Psoas muscle (tissue), 8 donors: ENCODE measurements at places on chromosomes 2 and 18. TPM values are rescaled to one million over a fixed set of nuclear protein-coding genes. Genes with fewer than 3 reads are reported as not detected.

DNA sequence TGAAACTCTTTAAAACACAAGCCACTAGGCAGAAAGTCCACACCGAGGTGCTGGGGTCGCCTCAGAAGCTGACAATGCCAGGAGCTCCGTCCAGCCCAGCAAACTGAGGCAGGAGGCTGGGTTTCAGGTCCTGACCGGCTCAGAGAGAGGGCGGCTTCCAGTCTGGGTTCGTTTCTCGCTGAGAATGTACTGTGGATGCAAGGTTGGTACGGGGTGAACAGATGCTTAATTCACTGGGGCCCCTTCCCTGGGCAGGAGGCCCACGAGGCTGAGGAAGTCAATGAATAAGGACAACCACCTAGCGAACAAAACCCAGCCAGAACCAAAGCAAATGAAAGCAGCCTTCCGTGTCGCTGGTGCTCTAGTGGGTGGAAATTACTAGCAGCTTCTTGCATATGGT, 142.0 kb downstream of the RTP5 start:
- DNase-seq, result no peak
- H3K4me3 ChIP-seq, result no peak overlapping the region
- H3K36me3 ChIP-seq, result no peaks in the 10 kb centered on the region
- H3K27ac ChIP-seq, result no peak overlapping the region
- no peaks in the 10 kb centered on the region for H3K27me3 ChIP-seq
- H3K4me1 ChIP-seq, result no peaks in the 10 kb centered on the region

GRCh38 chr2:152407204-152407721, 72.3 kb downstream of the FMNL2 start:
- peaks cover 70% of the 10 kb centered on the region for H3K4me1 ChIP-seq
- peak overlapping the region; percentile 32 for H3K27ac ChIP-seq
- H3K27me3 ChIP-seq, result no peaks in the 10 kb centered on the region
- H3K36me3 ChIP-seq, result no peaks in the 10 kb centered on the region

DNA sequence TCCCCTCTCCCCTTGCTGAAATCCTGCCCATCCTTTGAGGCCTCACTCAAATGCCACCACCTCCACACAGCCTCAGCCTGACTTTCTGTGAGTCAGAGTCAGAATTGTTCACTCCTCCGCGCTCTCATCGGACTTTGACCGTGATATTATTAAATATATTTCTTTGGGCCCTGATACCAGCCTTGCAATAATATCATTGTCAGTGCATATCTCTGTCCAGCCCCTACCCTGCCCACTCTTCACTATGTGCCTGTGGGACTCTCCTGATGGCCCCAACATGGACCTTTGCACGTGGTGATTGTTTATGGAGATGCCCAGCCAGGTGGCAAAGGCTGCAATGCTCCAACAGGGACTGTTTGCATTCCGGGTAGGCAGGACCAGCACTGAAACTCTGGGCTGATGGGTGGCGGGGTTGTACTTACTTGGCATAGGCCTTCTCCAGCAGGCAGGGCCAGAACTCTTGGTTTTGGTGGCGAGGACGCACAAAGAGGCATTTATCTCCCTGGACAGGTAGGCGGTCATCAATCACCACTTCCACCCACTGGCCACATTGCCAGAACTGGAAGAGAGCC, 37.3 kb downstream of the CAPN13 start:
- H3K4me3 ChIP-seq, result no peak overlapping the region
- no peaks in the 10 kb centered on the region for H3K27me3 ChIP-seq
- no peaks in the 10 kb centered on the region for H3K4me1 ChIP-seq
- DNase-seq, result no peak

- no peak overlapping the region for H3K27ac ChIP-seq
- H3K4me1 ChIP-seq, result no peaks in the 10 kb centered on the region
- H3K36me3 ChIP-seq, result no peaks in the 10 kb centered on the region
Observed at GRCh38 chr18:57141208-57142129, 5.4 kb upstream of the BOD1L2 start.

DNA sequence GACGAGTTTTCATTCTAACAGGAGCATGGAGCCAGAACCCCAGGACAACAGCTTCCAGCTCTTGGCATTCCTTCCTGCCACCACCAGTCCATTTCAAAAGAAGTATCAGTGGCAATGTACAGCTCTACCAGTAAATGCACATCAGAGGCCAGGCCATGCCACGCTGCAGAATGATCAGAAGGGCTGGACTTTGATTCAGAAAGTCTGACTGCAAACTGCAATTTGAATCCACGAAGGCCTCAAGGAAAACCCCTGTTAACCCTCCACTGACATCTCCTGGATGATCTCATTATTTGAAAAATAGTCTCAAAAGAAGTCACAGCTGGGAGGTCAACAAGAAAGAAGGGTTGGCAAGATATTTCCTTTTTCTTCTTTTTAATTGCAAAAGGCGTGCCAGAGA, 119.2 kb downstream of the MYO5B start:
- H3K4me1 ChIP-seq, result peaks cover 12% of the 10 kb centered on the region
- H3K4me3 ChIP-seq, result no peak overlapping the region
- no peak overlapping the region for H3K27ac ChIP-seq
- DNase-seq, result no peak
- no peaks in the 10 kb centered on the region for H3K27me3 ChIP-seq
- no peaks in the 10 kb centered on the region for H3K36me3 ChIP-seq

- no peak for DNase-seq
- no peaks in the 10 kb centered on the region for H3K27me3 ChIP-seq
- peaks cover 27% of the 10 kb centered on the region for H3K4me1 ChIP-seq
Observed at GRCh38 chr2:231710799-231711676, 2.7 kb downstream of the PTMA start.

- H3K27ac ChIP-seq, result peak overlapping the region; percentile 69
- no peaks in the 10 kb centered on the region for H3K36me3 ChIP-seq
- H3K4me3 ChIP-seq, result no peak overlapping the region
- no peak for DNase-seq
- H3K4me1 ChIP-seq, result peaks cover 36% of the 10 kb centered on the region
Observed at GRCh38 chr2:39511605-39512433, 74.7 kb upstream of the MAP4K3 start.

- no peaks in the 10 kb centered on the region for H3K27me3 ChIP-seq
- H3K27ac ChIP-seq, result no peak overlapping the region
- no peak overlapping the region for H3K4me3 ChIP-seq
- H3K4me1 ChIP-seq, result peaks cover 33% of the 10 kb centered on the region
- H3K36me3 ChIP-seq, result no peaks in the 10 kb centered on the region
Observed at GRCh38 chr2:120466704-120467054, 120.7 kb downstream of the INHBB start.

DNA sequence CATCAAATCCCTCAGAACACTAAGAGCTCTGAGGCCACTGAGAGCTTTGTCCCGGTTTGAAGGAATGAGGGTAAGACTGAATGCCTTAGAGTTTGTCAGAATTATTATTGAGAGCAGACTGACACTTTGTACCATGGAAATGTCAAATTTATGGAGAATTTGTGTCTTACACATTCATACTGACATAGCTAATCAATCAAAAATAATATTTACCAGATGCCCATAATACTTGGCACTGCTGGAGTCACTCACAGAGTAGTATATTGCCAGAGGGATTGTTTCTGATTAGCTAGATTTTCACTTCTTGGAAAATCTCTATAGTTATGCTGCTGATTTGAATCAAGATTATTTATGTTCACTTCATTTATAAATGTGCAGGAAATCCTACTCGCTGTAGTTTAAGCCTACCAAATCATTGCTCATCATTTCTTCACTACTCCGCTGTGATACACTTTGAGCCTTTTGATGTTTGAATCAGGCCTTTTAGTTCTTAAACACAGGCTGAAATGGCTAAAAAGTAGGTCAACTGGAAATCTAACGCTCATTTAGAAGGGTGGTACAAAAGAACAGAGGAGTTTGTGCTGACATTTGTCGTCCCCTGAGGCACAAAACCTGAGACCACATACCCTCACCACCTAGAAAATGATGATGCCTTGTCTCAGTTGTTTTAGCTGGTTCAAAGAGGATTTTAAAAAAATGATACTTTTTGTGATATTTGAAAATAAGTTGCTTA, 96.1 kb upstream of the CSRNP3 start:
- DNase-seq, result no peak
- H3K27me3 ChIP-seq, result no peaks in the 10 kb centered on the region

- no peak overlapping the region for H3K4me3 ChIP-seq
- no peak for DNase-seq
- H3K27ac ChIP-seq, result no peak overlapping the region
- H3K36me3 ChIP-seq, result no peaks in the 10 kb centered on the region
- no peaks in the 10 kb centered on the region for H3K4me1 ChIP-seq
- H3K27me3 ChIP-seq, result no peaks in the 10 kb centered on the region
Observed at GRCh38 chr2:27145682-27146081, 3.1 kb upstream of the TCF23 start.

GRCh38 chr2:234444893-234445292, 52.0 kb downstream of the ARL4C start:
- H3K27ac ChIP-seq, result no peak overlapping the region
- DNase-seq, result no peak
- H3K36me3 ChIP-seq, result no peaks in the 10 kb centered on the region
- no peak overlapping the region for H3K4me3 ChIP-seq

DNA sequence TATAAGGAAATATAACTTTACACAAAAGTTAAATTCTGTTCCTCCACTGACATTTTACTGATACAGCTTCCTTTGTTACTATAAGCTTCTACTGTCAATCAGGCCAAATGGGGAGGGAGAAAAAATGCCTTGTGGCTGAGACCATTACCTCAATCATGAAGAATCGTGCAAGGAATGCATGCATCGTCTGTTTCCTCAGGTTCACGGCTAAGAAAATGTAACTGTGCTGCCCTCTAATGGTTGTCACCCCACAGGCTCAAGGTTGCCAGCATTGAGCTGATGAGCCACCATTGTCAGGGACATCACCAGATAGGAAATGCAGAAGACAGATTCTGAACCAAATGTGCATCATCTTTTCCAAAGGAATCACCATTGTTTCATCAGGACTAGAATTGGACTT, 426.9 kb downstream of the CDH2 start:
- H3K4me1 ChIP-seq, result no peaks in the 10 kb centered on the region
- no peaks in the 10 kb centered on the region for H3K36me3 ChIP-seq
- no peak for DNase-seq
- H3K27me3 ChIP-seq, result no peaks in the 10 kb centered on the region

DNA sequence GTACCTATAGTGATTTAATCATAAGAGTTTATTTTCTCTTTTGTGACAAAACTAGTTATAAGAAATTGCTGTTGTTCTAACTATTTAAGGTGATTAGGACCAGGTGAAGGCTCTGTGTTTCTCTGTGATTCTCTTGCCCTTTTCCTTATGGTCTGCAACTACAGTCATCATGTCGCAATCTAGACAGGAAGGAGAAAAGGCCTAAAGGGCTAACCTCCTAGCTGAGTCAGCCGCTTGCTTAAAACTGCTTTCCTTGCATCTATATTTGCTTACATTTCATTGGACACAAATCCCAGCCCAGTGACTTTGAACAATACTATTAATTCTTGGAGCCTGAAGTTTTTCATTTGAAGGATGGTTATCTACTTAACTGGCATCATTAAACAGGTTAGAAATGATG, 93.1 kb downstream of the PIK3C3 start:
- H3K27me3 ChIP-seq, result no peaks in the 10 kb centered on the region
- peaks cover 74% of the 10 kb centered on the region for H3K36me3 ChIP-seq
- no peaks in the 10 kb centered on the region for H3K4me1 ChIP-seq

GRCh38 chr2:3762771-3763447, 59.5 kb downstream of the DCDC2C start:
- H3K4me3 ChIP-seq, result no peak overlapping the region
- no peaks in the 10 kb centered on the region for H3K4me1 ChIP-seq
- no peak overlapping the region for H3K27ac ChIP-seq
- DNase-seq, result no peak
- H3K36me3 ChIP-seq, result no peaks in the 10 kb centered on the region

DNA sequence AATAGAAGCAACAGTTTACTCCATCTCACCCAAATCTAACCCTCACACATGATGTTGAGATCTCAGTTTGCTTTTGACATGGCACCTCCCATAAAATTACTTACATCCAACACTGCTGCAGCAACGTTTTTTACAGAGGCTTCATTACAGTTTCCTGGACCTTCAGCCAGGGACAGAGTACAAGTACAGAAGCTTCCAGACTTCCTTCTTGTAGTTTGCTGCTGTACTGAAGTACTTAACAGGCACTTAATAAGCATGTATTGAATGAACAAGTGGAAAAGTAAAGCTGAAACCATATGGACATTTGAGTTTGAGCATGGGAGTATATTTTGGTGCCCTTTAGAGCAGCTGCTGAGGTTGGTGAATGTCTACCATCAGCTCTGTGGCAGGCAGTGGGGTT, 514.2 kb downstream of the PTPRM start:
- no peaks in the 10 kb centered on the region for H3K27me3 ChIP-seq
- H3K36me3 ChIP-seq, result peaks cover 3% of the 10 kb centered on the region
- no peak overlapping the region for H3K4me3 ChIP-seq
- no peaks in the 10 kb centered on the region for H3K4me1 ChIP-seq
- DNase-seq, result no peak

GRCh38 chr2:131146749-131147148, 41.6 kb downstream of the PLEKHB2 start:
- DNase-seq, result no peak
- no peak overlapping the region for H3K27ac ChIP-seq
- H3K27me3 ChIP-seq, result no peaks in the 10 kb centered on the region
- H3K4me1 ChIP-seq, result no peaks in the 10 kb centered on the region

Gene CRACDL
- polyA plus RNA-seq, result 0.97 TPM

Gene ARHGEF33
- polyA plus RNA-seq, result 0.03 TPM

Gene TRMT61B
- polyA plus RNA-seq, result 12.4 TPM

Gene CHRND
- polyA plus RNA-seq, result 13.5 TPM

Gene CCDC85A
- 1.8 TPM for polyA plus RNA-seq

Gene RIT2
- not detected for polyA plus RNA-seq

Gene DNAJC5G
- polyA plus RNA-seq, result not detected
